ENCODE measurements at places on chromosomes 13 and 19.

DNA sequence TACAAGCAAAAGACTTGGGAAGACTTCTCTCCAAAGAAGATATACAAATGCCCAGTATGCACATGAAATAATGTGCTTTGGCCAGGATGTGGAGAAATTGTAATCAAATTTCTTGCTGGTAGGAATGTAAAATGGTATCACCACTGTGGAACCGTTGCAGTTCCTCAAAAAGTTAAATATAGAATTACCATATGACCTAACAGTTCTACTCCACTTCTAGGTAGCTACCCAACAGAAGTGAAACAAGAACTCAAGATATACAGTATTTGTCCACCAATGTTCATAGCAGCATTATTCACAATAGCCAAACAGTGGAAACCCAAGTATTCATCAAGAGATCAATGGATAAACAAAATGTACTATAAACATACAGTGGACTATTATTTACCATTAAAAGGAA lies 95.0 kb upstream of the KLF5 start:
- DNase-seq = no peak

DNA sequence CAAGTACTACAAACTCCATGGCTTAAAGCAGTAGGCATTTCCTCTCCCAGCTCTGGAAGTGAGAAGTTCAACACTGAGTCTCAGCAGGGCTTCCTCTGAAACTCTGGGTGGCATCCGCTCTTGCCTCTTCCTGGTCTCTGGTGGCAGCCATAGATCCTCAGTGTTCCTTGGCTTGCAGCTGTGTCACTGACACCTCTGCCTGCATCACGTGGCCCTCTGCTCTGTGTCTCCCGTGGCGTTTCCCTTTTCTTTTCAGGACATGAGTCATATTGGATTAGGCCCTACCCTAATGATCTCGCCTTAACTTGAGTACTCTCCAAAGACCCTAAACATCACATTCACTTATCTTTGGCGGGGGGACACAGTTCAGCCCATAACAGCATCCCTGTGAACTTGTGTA lies 466.7 kb downstream of the MYO16 start:
- DNase-seq = no peak

- peak; percentile 60 for DNase-seq
These were observed 2.7 kb downstream of the B3GNT3 start for GRCh38 chr19:17797424-17798201.

GRCh38 chr19:30695171-30695875 lies 323.1 kb downstream of the ZNF536 start:
- no peak for DNase-seq

DNA sequence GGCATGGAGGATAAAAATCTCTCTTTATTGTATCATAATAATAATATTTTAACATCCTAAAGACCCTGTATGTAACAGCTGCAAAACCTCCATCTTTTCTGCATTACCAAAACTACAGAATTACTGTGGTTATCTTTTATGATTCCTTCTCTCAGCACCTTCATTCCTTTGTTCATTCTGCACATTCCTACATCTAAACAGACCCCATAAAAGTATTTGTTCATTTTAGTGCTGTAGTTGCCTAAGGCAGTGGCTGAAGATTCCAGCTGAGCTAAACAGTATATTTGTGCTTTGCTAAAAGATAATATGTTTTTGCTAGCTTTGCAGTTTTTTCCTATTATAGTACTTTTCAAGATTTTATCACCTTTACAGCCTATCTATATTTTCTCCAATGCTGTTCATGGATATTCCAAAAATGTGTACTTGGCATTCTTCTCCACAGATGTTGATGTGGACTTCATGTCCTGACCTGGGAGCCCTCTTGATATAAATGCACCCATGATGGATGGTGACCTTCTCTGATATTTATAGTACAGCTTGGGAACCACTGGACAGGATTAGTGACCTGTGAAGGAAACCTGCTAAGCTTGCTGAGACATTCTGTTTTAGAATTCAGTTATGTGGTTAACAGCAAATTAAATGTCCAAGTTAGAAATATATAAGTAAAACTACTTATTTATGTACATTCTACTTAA lies 2832.9 kb upstream of the PCDH20 start:
- no peak for DNase-seq

DNA sequence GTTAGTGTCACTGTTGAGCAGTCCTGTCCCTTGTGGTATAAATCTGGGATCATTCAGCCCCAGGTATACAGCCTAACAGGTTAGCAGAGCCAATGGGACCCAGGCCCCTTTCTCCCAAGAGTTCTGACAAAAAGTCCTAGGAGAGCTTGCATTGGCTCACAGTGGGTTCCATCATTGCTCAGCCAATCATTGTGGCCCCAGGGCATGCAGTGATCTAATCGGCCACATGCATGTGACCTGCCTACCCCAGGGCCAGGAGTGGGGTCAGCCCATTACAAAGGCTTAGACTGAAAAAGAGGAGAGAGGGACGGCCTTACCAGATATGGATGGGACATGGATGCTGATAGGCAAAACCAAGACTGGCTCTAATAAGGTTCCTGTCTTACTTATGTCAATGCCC lies 41.1 kb downstream of the SPTBN4 start:
- DNase-seq = no peak
